ENCODE measurements at places on chromosomes 11 and 22.

GRCh38 chr11:57311109-57311936, 13.4 kb downstream of the TNKS1BP1 start:
- H3K27me3 ChIP-seq, result peaks cover 4% of the 10 kb centered on the region
- H3K4me3 ChIP-seq, result peak overlapping the region; percentile 88
- H3K27ac ChIP-seq, result peak overlapping the region; percentile 92
- peaks cover 59% of the 10 kb centered on the region for H3K4me1 ChIP-seq
- peak; percentile 96 for DNase-seq

- no peaks in the 10 kb centered on the region for H3K4me1 ChIP-seq
- peaks cover 6% of the 10 kb centered on the region for H3K36me3 ChIP-seq
- DNase-seq, result no peak
- no peaks in the 10 kb centered on the region for H3K27me3 ChIP-seq
Observed at GRCh38 chr11:76347466-76347865, 33.5 kb downstream of the THAP12 start.

GRCh38 chr22:21734540-21735199, 924 bp downstream of the YPEL1 start:
- no peak overlapping the region for H3K27ac ChIP-seq
- no peaks in the 10 kb centered on the region for H3K36me3 ChIP-seq
- DNase-seq, result no peak
- H3K27me3 ChIP-seq, result peaks cover 18% of the 10 kb centered on the region
- H3K4me1 ChIP-seq, result peaks cover 9% of the 10 kb centered on the region
- H3K4me3 ChIP-seq, result peak overlapping the region; percentile 90

DNA sequence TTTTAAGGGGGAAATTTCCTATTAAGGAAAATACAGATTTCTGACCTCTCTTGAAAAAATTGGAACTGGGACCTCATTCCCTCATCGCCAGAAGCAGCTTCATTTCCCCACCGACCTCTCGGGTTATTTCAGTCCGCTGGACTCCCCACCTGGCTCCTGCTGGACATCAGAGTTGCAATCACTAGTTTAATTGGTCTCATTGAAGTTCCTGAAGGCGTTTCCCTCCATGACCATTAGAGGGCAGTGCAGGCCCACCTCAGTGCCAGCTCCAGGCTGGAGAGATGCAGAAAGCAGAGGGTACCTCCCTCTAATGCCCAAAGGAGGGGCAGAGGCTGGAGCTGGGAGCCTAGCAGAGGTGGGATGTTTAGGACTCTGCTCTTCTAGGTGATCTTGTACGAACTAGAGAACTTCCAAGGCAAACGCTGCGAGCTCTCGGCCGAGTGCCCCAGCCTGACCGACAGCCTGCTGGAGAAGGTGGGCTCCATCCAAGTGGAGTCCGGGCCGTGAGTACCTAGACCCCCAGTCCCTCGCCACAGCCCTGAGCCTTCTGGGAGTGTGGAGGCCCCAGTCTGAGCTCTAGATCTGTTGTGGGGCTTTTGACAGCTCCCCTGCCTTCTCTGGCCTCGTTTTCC, 2.7 kb downstream of the CRYBB3 start:
- no peaks in the 10 kb centered on the region for H3K36me3 ChIP-seq
- peak; percentile 39 for DNase-seq
- H3K4me1 ChIP-seq, result no peaks in the 10 kb centered on the region
- H3K27ac ChIP-seq, result no peak overlapping the region
- H3K27me3 ChIP-seq, result peaks cover 1% of the 10 kb centered on the region

DNA sequence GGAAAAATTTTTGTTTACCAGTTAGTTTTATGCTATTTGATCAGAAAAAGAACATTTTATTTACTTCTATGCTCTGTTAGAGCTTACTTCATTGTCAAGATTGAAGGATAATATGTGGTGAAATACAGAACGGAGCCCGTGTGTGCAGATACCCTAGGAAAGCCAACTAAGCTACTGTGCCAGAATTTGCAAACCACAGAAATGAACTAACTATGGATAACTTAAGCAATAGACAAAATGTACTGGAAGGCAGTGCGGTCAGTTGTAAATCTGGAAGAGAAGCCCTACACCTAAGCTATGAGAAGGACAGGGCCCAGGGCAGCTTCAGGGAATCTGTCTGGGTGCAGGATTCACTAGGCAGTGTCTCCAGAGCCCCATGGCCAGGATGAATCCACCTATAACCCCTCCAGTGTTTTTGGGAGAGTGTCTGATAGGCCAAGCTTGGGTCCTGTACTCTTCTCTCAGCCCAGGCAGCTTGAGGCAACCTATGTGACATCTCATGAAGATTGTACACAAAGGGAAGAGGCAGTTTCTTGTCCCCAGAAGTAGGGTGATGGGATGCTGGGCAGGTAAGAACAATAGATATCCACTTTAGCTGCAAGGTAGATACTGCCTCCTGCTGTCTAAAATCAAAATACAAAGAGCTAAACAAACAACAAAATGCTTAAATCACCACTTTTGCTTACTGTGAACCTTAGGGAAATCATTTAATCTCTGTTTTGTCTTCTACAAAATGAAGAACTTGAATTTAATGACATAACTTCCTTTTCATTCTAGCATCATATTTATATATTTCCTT, 12.1 kb downstream of the MMP7 start:
- DNase-seq, result no peak
- H3K4me3 ChIP-seq, result no peak overlapping the region
- H3K27ac ChIP-seq, result no peak overlapping the region
- no peaks in the 10 kb centered on the region for H3K4me1 ChIP-seq
- H3K36me3 ChIP-seq, result no peaks in the 10 kb centered on the region

DNA sequence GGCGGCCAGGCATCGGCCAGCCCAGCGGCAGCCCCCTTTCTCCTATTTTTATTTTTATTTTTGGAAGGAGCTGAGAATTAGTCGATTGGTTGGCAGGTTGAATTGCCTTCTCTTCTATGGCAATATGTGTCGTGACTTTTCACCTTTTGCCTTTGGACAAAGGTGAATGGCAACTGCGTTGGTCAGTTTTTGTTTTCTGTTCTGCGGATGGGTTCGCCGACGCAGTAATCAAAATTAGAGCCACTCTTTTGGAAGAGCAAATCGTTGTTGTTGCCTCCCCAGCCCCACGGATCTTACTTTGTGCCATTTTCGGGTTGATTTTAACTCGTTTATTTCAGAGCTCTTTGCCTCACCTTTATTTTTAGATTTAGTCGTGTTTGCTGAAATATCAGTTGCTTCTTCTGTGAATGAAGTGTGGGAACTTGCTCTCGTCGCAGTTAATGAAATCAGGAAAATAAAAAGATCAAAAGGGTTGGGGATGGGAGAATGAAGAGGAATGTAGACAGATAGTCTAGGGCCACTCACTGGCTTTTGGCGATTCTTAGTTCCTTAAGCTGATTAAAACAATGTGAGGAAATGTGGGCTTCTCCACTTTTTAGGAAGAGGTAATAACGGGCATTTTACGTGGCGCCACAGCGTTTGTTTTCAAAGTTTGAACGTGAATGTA, 1.6 kb downstream of the CECR2 start:
- no peak overlapping the region for H3K4me3 ChIP-seq
- H3K4me1 ChIP-seq, result no peaks in the 10 kb centered on the region
- no peak overlapping the region for H3K27ac ChIP-seq
- peaks cover 24% of the 10 kb centered on the region for H3K27me3 ChIP-seq

- H3K27me3 ChIP-seq, result peaks cover 1% of the 10 kb centered on the region
- H3K4me1 ChIP-seq, result peaks cover 53% of the 10 kb centered on the region
- peaks cover 50% of the 10 kb centered on the region for H3K36me3 ChIP-seq
- peak; percentile 68 for DNase-seq
- peak overlapping the region; percentile 53 for H3K4me3 ChIP-seq
- H3K27ac ChIP-seq, result peak overlapping the region; percentile 83
Observed at GRCh38 chr22:31680861-31681341, 18.9 kb upstream of the PISD start.

DNA sequence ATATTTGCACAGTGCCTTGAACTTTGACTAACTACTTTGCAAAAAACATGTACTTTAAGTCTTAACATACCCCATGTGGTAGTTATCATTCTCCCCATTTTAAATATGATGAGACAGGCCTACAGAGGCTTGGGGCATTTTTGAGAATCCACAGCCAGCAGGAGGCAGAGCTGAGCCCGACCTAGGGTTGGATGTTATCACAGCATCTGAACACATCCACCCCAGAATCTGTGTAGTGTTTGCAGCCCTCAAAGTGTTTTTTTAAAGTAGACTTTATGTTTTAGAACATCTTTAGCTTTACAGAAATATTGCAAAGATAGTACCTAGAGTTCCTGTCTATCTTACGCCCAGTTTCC, 17.6 kb downstream of the OTOG start:
- H3K4me3 ChIP-seq, result no peak overlapping the region
- H3K27ac ChIP-seq, result no peak overlapping the region
- H3K36me3 ChIP-seq, result no peaks in the 10 kb centered on the region
- peaks cover 9% of the 10 kb centered on the region for H3K27me3 ChIP-seq
- no peak for DNase-seq
- no peaks in the 10 kb centered on the region for H3K4me1 ChIP-seq

DNA sequence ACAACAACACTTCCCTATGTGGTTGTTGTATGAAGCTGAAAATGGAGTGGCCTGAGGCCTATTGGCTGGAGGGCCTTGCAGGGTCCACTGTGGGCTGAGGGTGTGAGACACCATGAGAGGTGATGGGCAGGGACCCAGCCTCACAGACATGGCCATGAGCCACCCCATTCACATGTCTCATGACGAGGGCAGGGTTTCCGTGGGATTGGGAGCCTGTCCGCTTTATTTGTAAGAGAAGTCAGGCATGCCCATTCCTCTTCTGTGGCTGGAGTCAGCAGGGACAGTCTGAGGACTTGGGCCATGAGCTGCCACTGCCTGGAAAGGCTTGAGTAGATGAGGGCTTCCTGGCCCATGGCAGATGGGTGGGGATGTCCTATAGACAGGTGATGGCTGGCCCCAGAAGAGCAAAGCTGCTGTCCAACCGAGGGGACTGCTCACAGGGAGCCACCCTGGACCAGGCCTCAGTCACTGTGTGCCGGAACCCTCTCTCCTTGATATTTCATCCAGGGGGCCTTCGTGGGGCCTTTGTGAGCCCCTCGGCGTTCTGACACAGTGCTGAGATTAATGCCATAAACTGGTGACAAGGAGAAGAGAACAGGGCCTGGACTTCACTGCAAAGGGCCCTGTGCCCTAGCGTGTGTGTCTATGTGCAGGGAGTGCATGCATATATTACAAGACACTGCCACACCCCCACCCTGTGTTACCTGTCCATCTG, 971.9 kb downstream of the BRD1 start:
- DNase-seq, result no peak
- H3K36me3 ChIP-seq, result peaks cover 6% of the 10 kb centered on the region
- H3K27me3 ChIP-seq, result no peaks in the 10 kb centered on the region
- no peak overlapping the region for H3K27ac ChIP-seq
- no peak overlapping the region for H3K4me3 ChIP-seq

- no peaks in the 10 kb centered on the region for H3K4me1 ChIP-seq
- no peaks in the 10 kb centered on the region for H3K27me3 ChIP-seq
- DNase-seq, result no peak
- no peak overlapping the region for H3K4me3 ChIP-seq
Observed at GRCh38 chr11:91857179-91857578, 367.4 kb upstream of the FAT3 start.

GRCh38 chr22:36764060-36764459, 11.9 kb downstream of the IFT27 start:
- no peaks in the 10 kb centered on the region for H3K36me3 ChIP-seq
- H3K4me3 ChIP-seq, result no peak overlapping the region
- H3K4me1 ChIP-seq, result peaks cover 13% of the 10 kb centered on the region
- peaks cover 2% of the 10 kb centered on the region for H3K27me3 ChIP-seq
- DNase-seq, result no peak

GRCh38 chr22:29706486-29706885, 13.3 kb upstream of the CABP7 start:
- no peak overlapping the region for H3K4me3 ChIP-seq
- H3K36me3 ChIP-seq, result no peaks in the 10 kb centered on the region
- peaks cover 8% of the 10 kb centered on the region for H3K4me1 ChIP-seq
- H3K27me3 ChIP-seq, result peaks cover 36% of the 10 kb centered on the region
- no peak overlapping the region for H3K27ac ChIP-seq

- peaks cover 10% of the 10 kb centered on the region for H3K4me1 ChIP-seq
- no peak for DNase-seq
- H3K27ac ChIP-seq, result no peak overlapping the region
- no peaks in the 10 kb centered on the region for H3K27me3 ChIP-seq
- peaks cover 5% of the 10 kb centered on the region for H3K36me3 ChIP-seq
Observed at GRCh38 chr11:35717520-35717919, 54.9 kb downstream of the TRIM44 start.

DNA sequence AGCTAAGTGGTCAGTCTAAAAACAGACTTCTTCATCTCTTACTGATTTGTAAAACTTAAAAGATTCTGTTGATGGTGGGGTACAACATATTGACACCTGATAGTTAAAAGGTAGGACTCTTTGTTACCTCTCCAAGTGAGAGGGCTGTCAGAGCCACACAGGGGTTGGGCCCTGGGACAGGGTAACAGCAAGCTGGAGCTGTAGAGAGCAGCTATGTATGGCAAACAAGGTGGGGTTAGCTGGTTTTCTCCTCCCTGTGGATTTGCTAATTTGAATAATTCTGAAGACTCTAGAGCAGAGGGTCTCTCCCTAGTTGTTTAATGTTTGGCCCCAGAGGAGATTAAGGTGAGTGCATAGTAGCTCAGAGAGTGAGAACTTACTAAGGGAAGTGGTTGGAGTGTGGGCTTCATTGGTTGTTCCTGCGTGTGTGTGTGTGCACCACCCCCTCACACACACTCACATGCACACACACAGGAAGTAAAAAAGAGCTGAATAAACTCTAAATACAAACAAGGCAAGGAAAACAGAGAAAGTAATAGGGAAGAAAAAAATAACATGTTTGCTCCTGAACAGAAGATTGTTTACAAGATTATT, 9.2 kb upstream of the GAS2 start:
- no peaks in the 10 kb centered on the region for H3K4me1 ChIP-seq
- no peaks in the 10 kb centered on the region for H3K36me3 ChIP-seq
- no peak overlapping the region for H3K27ac ChIP-seq
- H3K27me3 ChIP-seq, result no peaks in the 10 kb centered on the region
- DNase-seq, result no peak

GRCh38 chr11:121961321-121961801, 154.7 kb downstream of the BLID start:
- peak; percentile 22 for DNase-seq
- H3K4me1 ChIP-seq, result peaks cover 67% of the 10 kb centered on the region
- H3K4me3 ChIP-seq, result no peak overlapping the region
- peaks cover 2% of the 10 kb centered on the region for H3K27me3 ChIP-seq
- H3K36me3 ChIP-seq, result no peaks in the 10 kb centered on the region

GRCh38 chr22:47388331-47388730, 625.9 kb downstream of the TBC1D22A start:
- no peaks in the 10 kb centered on the region for H3K4me1 ChIP-seq
- no peak for DNase-seq
- H3K27ac ChIP-seq, result no peak overlapping the region
- H3K36me3 ChIP-seq, result no peaks in the 10 kb centered on the region

Data from HFFc6 (cell line).